Inflammatory macrophage treated with lipopolysaccharide for 4 hours (primary cell): ENCODE measurements at places on chromosomes 2 and 18.

DNA sequence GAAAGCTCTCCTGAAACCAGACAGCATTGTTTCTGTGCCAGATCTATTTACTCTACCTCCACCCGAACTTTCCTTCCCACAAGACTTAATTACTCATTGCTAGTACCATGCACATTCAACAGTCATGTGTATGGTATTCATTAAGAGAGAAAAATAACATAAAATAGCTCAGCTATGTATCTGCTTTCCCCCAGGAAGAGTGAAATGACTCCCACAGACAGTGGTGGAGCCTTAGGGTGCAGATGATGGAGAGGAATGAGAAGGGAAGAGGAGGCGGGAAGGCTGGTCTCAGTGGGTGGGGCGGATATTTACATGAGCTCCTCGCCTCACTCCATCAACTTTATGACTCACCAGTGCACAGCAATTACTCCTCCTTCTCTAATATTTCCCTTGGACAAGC is 724.5 kb downstream of the EPHA4 start:
- DNase-seq, result no peak

GRCh38 chr2:131022731-131023130 is 70.5 kb downstream of the FAM168B start:
- DNase-seq, result no peak

DNA sequence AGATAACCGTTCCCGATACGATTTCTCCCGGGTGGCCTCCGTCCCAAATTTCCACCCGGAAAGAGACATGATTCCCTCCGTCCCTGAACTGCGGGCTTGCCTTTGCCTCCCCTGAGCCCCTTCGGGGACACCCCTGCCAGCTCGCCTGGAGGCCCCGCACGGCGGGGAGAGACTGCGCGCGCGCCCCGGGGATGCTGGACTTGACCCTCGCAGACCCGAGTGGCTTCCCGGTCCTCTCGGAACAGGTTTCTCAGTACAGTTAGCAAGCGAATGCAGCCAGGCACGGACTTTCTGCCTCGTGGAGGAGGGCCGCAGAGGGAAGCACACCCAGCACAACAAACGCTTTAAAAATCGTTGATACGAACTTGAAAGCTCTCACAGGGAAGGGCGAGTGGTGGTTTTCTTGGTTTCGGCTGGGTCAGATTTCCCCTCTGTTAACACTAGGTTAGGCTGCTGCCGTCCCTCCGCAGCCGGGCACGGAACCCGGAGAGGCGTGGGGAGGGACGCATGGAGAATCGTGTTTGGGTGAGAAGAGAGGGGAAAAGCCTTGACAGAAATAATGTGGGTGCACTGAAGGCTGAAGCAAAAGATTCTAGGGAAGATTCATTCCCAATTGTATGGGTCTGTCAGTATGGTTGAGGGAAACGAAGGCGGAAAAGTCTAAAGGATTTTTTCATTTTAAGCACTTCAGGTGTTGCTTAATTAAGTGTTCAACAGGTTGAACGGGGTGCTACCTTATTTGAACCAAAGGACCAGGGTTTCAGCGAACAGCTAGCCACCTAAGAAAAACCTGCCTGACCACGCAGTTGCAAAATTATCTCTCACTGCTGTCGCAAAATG is 916 bp downstream of the TNFRSF11A start:
- DNase-seq, result peak; percentile 33

- no peak for DNase-seq
Measured at GRCh38 chr2:1282552-1282951, 130.7 kb upstream of the TPO start.

GRCh38 chr18:44733754-44734465 is 53.2 kb downstream of the SETBP1 start:
- no peak for DNase-seq

DNA sequence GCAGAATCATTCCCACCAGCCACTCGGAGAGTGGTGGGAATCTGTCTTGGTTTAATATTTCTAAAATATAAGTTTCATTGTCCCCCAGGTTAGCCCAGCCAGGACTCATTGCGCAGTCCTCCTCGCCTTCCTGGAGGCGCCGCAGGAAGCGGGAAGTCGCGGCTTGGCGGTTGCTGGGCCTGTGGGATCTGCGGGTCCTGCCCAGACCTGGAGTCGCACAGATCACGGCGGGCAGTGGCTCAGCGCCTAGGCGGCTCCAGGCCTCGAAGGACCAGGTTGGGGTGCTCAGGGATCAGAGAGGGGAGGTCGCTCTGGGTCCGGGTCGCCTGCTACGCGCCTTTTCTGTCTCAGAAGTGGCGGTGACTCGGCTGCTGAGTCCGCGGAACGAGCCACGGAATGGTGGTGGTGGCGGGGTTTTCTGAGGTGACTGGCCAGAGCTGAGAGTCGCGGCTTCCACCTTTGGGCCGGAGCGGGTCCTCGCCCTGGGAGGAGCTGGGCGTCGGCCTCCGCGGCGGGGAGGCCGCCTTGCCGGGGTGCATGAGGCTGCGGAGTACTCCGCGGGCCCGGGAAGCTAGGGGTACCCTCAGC is 2.6 kb downstream of the HOXD3 start:
- no peak for DNase-seq

DNA sequence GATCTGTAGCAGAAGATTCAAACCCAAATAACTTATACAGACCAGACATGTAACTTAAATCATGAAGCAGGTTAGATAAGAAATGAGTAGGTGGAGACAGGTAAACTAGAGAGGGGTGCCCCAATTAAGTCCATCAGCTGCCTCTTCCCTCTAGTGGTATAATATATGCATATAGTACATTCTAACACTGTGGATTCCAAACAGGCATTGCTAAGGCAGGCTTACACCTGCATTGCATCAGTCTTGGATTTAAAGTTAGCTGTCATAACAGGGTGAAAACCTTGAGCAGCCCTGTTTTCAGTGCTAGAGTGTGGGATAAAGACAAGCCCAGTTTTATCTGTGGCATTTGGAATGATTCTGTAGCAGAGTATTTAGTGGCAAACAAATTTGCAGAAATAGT is 63.4 kb downstream of the NYAP2 start:
- DNase-seq, result no peak

DNA sequence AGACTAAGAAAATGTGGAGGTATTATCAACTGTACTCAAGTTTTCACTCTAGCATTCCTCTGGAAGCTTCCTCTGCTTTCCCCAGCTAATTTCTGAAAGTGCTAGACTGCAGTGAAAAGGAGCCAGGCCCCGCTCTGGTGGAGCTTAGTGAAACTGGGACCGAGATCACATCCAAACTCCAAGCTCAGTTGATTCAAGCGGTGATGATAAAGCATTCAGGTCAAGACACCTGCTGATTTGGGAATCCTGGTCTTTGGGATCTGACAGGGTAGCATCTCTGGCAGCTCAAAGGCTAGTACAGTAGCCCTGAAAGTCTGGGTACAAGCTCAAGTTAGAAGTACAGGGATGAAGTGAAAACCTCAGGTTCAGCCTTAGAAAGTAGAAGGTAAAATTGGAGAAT is 120.2 kb upstream of the CRIM1 start:
- DNase-seq, result no peak

GRCh38 chr2:3536682-3537632 is 17.6 kb upstream of the ADI1 start:
- DNase-seq, result peak; percentile 32

GRCh38 chr2:9465170-9465569 is 9.2 kb upstream of the IAH1 start:
- no peak for DNase-seq

DNA sequence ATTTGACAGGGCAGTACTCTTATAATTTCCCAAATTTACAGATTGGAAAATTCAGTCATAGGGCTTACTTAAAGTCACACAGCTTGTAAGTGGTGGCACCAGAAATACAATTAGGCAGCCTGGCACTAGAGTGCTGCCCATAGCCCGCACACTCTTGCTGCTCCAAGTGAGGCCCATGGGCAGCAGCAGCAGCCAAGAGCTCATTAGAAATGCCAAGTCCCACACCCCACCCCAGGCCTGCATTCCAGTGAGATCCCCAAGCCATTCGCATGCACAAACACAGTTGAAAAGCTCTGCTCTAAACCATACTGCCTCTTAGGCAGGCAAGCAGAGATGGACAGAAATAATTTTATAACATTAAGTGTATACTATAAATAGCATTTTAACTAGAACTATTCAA is 379.3 kb upstream of the PKDCC start:
- no peak for DNase-seq

DNA sequence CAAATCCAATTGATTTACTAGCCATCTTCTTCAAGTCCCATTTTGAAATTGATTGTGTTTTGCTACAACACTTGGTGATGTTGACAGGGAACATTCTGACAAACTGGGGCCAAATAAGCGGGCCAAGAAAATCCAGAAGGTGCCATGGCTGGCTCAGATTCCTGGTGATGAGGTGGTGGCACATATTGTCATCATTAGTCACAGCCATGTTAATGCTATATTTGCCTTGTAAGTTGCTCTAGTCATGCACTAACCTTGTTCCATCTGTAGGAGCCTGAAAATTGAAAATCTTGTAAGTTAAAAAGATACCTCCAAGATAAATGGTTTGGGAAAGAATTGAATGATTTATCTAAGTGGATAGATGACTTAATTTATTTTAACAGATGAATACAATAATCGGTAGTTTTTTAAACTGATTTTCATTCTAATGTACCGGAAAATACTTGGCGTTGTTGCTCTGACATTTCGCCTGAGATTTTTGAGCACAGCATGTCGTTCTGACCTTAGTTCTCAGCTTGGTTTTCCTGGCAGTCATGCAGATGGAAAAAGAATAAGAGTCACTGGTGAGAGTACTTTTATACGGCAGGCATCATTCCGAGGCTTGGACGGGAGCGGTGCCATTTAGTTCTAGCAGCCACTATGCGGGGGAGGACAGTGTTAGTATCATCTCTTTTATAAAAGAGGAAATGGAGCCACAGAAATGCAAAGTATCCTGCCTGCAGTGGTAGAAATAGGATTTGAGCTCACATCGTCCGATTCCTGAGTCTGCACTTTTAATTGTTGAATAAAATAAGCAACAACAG is 133.9 kb downstream of the ZNF532 start:
- DNase-seq, result no peak

GRCh38 chr2:26217720-26218119 is 26.7 kb downstream of the HADHA start:
- no peak for DNase-seq

- no peak for DNase-seq
Measured at GRCh38 chr2:1791685-1792435, 47.5 kb upstream of the PXDN start.

GRCh38 chr2:227115761-227116160 is 48.2 kb downstream of the COL4A4 start:
- no peak for DNase-seq

GRCh38 chr2:128622955-128623620 is 304.4 kb upstream of the HS6ST1 start:
- DNase-seq, result no peak

- no peak for DNase-seq
Measured at GRCh38 chr2:239002954-239003623, 155.2 kb downstream of the TWIST2 start.

- DNase-seq, result peak; percentile 58
Measured at GRCh38 chr2:111930875-111931274, 32.5 kb downstream of the MERTK start.

DNA sequence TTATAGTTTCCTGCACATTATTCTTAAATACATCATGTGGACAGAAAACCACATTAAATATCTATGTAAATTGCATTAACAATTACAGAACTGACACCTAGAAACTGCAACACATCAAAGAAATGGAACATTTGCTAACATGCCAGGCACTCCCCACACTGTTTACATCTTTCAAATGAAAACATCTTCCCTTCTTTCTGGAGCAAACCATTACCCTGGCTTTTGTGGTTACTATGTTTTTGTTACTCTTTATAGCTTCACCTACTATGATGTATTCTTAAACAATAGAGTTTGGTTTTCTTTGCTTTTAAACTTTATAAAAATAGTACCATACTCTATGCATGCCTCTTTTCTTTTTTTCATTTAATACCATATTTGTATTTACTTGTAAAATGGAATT is 1894.5 kb upstream of the CELF4 start:
- no peak for DNase-seq

DNA sequence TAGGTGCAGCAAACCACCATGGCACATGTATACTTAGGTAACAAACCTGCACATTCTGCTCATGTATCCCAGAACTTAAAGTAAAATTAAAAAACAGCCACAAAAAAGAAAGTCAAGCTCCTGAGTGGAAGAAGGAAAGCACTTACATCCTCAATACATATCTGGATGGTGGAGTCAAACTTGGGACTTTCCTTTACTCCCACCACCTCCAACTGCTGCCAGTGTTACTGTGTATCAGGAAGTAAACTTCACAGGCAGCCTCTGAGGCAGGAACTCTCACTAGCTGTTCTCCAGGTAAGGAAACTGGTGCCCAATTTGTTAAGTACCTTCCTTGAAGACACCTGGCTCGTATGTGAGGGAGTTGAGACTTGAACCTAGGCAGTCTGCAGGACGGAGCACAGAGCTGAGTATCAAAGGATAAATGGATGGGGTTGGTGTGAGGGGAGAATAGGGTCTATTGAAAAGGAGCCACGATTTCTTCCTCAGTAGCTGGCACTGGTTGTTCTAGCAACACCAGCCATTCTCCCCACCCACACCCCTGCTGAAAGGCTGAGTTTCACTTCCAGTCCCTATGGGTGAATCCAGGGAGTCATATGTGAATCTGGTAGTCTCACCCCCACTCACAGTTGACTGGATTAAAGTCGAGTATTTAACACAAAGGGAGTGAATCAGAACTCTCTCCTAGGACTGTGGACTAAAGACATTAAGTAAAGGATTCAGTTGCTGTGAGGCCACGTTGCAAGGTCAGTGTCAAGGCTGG is 50.0 kb upstream of the GPR39 start:
- DNase-seq, result peak; percentile 84

- DNase-seq, result no peak
Measured at GRCh38 chr18:25305584-25305983, 46.4 kb downstream of the ZNF521 start.

DNA sequence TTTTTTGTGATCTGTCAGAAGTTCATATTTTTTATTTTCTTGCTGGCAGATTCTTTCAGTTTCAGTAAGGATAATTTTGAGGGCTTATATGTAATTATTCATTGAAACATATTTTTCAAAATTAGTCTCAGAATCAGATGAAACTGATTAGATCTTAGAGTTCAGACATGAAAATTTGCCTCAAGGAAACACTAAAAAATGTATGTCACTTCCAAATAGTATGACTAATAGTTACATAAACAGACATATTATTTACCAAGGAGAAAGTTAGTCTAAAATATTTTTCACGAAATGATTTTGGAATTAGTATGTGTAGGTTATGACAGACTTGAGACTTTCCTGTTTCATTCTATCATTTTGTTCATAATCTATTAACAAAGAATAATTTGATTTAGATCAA is 628.6 kb downstream of the CCDC85A start:
- DNase-seq, result no peak

DNA sequence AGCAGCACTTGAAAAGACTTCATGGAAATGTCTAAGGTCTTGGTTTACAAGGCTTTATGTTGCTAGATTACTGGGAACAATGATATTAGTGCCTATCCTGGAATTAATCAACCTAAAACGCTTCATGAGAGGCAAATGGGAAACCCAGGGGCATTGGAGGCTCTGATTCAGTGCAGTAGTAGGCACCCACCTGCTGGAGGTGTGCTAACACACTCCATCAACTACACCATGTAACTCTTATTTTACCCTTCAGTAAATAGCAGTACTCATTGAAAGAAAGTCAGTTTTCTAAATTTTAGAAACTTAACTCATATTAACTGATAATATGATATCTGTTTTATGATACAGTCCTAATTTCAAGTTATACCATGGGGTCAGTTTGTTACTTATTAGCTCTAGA is 17.4 kb upstream of the HNRNPA3 start:
- DNase-seq, result no peak
